Occipital lobe (tissue), 3 donors: ENCODE measurements at places on chromosomes 6 and 20. TPM values are rescaled to one million over a fixed set of nuclear protein-coding genes. Genes with fewer than 3 reads are reported as not detected.
A peak's percentile ranks its signal among the peaks of the same experiment; 100 is the strongest.

GRCh38 chr6:79571030-79571367, 33.8 kb upstream of the LCA5 start:
- no peak for DNase-seq

SIRPB2 gene
- total RNA-seq, result 0.62 TPM

GRCh38 chr6:17865798-17866725, 121.4 kb downstream of the KIF13A start:
- DNase-seq, result peak; percentile 62

DNA sequence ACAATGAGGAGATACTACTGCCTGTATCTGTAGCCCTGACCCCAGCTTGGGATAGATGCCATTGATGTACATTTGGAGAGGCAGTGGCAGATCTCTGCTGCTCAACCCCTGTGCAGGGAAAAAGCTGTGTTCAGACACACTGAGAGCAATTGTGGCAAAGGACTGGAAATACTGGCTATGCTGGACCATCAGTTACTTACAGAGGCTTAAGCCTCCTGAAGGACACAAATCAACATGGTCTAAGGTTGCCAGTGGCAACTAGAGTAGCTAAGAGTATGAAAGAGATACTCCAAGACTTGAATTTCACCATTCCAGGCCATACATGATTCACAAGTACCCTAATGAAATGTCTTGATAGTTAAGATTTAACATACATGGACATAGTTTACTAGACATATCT, 32.4 kb upstream of the ENPP4 start:
- DNase-seq, result no peak

DNA sequence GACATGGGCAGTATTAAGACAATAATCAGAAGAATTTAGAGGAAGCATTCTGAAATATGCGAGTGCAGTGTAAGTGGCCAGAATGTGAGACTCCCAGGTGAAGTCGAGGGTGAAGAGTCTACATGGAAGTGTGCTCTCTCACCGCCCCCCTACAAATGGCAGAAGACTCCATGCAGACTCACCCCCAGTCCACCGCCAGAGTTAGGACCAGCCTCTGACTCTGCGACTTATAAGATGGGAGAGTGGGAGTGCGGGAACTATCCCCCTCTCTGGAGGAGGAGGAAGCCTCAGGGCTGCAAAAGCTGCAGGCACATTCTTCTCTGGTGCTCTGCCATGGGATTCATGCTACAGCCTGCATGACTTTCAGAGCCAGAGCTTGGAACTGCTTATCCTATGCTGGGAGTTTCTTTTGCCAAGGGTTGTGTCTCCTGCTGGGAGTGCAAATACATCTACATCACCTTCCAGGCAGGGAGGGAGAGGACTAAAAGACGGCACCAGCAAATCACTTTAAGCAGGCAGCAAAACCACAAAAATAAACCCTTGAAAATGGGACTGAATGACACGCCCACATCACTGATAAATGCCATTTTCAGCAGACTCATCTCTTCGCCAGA, 206.7 kb upstream of the SULF2 start:
- no peak for DNase-seq

ADGRF5 gene
- 8.0 TPM for total RNA-seq

- no peak for DNase-seq
Observed at GRCh38 chr6:34084591-34085290, 61.1 kb downstream of the GRM4 start.

LPA gene
- 1.4 TPM for total RNA-seq

BPIFA1 gene
- total RNA-seq, result not detected

DNA sequence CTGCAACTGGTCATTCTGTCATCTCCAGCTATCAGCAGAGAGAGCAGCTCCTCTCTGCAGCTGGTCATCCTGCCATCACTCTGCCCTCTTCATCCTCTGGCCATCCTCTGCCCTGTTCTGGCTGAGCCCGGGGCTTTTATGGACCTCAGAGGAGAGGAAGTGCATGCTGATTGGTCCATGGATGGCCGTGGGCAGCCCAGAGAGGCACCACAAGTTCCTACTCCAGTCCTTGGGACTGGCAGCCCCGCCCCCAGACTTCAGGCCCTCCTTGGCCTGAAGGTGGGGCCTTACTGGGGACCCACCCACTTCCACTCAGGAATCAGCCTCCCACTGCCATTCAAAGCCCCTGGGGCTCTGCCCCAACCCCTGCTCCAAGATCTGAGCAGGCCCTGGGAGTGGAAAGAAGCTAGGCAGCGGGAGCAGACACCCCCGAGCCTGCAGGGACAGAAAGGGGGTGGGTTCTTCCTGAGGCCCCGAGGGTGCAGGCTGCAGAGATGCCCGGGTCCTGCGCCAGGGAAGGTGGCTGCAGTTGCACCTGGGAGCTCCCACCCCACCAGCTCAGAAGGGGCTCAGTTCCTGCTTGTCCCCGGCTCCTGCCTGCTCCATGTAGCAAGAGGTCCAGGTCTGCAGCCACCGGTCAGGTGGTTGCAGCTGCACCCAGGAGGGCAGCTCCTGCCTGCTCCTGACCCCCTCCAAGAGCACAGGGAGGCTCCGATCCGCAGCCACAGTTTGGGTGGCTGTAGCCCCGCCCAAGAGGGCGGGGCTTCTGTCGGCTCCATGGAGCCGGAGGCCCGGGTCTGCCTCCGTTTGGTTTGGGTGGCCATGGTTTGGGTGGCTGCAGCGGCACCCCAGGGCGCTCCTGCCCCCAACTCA, 34.1 kb upstream of the HMGA1 start:
- no peak for DNase-seq

EPM2A gene
- total RNA-seq, result 18.6 TPM

DNA sequence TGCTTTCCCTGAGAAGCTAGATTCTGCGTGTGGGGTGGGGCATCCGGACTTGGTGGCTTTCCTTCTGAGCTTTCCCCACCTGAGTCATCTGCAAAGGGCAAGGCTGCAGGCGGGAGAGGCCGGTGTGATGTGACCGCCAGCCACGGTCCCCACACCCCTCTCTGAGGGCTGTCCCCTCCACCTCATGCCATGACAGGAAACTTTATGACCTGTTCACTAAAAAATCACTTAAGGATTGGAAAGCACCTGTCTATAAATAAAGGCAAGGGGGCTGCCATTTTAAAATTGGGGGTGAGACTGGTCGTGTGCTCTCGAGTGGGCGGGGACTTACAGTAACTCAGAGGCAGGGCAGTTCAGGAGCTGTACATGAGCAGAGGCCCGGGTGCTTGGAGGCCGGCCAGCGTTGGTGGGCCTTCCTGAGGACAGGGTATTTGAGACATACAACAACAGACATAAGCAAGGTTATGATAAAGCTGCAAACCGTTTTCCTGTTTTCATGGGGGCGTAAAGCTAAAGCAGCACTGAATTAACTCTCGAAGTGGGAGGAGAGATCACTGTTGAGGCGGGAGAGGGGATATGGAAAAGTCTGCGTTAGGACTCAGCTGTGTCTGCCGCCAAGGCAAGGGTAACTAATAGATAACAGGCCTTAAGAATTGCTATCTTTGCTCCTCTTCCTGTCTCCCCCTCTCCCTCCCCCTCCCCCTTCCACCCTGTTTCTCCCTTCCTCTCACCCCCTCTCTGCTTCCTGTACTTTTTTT, 16.1 kb upstream of the SERPINB1 start:
- no peak for DNase-seq

DNA sequence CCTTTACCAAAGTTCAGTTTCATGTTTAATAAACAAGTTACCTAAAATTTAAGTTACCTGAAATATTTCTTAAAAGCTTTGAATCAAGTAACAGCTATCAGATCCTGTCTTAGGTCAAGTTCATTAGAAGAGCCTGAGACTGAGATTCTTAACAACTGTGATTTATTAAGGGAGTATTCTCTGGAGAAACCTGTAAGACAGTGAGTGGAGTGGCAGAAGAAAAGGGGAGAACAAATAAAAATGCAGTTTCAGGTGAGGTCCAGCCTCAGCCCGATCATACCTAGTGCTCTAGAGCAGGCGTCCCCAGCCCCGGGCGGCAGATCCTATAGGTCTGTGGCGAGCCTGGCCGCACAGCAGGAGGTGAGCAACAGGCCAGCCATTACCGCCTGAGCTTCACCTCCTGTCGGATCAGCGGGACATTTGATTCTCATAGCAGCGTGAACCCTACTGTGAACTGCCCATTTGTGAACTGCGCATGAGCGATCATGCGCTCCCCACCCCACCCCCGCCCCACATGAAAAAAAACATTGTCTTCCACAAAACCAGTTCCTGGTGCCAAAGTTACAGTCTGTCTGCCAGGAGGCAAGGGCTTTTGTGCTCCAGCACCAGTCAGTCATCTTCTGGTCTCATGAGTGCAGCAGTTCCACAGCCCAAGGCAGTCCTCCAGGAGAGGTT, 59.2 kb upstream of the ADGRB3 start:
- peak; percentile 44 for DNase-seq

ULBP1 gene
- total RNA-seq, result 3.9 TPM

CD24 gene
- total RNA-seq, result 1,048 TPM

TPMT gene
- 7.8 TPM for total RNA-seq

TBX18 gene
- total RNA-seq, result 7.8 TPM

DNA sequence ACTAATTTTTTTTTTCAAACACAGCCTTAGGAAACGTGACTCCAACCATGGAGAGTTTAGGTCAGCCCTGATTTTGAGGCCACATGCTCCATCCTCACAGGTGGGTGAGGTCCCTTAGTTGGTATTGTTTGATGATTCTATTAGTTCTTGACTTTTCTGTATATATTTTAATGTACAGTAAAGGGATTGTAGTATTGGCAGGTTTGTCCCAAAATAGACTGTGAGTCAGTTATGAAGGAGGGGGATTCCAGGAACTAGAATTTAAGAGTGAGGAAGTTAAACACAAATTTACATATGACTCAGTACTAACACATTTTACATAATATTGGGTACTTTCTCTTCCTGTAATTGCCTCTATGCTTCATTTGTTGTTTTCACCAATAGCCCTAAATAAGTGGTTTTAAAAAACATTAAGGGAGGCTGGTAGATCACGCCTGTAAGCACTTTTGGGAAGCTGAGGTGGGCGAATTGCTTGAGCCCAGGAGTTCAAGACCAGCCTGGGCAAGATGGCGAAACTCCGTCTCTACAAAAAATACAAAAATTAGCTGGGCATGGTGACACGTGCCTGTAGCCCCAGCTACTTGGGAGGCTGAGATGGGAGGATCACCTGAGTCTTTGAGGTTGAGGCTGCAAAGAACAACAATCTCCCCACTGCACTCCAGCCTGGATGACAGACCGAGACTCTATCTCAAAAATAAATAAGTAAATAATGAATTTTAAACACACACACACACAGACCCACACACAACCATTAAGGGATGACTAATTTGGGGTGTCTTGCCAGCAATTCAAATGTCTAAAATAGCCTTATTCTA, 81.8 kb downstream of the SGK1 start:
- no peak for DNase-seq

OXT gene
- not detected for total RNA-seq

DNA sequence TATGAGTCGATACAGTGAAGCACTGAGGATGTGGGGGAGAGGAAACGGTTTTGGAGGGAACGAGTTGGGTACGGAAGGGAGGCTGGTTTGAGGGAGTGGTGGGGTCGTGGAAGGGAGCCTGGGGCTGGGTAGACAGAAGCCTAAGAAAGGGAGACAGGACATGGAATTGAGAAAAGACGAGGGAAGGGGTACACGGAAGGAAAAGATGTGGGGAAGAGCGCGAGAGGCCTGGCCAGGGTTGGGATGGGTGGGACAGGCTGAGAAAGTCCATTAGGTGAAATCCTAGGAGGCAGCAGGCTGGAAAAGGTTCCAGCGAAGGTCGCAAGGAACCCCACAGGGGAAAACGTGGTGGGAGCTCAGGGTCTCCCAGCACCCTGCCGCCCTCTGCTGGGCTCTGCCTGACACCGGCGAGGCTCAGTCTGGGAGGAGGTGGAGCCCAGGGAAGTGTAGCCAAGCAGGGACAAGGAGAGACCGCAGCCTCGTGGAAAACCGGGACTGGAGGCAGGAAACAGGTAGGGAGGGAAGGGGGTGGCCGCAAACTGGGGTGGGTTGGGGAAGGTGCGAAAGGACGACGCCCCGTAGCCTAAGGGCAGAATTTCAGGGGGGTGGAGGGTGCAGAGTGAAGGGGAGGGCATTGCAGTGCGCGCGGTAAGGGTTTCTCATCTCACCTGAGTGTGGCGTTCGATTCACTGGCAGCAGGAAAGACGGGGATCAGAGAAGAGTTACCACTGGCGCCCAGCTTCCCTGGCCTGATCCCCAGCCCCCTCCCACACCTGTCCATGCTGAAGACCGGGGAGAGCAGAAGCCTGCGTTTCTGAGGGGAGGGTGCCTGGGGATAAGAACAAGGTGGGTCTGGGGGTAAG, 4.3 kb downstream of the GABBR1 start:
- DNase-seq, result peak; percentile 63

DNA sequence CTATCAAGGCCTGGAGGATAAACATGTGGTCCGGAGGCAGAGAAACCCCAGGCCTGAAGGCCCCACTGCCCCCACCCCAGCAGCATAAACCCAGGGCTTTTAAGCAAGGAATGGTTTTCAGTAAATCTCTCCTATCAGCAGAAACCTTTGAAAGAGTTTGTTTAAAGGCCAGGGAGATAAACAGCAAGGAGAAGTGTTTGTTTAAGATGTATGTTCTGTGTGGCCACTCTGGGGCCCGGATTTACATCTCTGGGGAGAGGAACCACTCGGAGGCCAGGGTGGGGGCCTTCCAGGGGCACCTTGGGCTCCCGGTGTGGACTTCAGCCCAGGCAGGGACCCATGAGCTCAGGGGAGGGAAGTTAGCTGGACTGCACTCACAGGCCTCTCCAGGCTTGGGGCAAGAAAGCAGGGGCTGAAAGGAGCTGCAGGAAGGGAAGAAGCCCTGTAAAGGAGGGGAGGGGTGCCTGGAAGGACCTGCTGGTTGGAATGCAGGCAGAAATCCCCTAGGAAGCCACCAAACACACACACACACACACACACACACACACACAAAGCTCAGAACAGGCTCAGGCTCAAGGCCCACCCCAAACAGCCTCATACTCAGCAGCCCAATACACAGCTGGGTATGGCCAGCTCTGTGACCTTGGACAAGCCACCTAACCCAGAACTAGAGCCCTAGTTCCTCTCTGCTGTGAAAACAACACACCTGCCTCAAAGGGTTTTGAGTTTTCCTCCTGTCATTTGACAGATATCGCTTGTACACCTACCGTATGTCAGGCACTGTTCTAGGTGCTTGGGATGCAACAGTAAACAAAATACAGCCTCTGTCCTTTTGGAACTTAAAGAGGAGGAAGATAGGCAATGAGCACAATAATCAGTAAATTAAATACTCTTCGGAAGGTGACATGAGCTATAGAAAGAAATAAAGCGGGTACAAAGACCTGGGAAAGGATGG, 26.2 kb upstream of the FOXP4 start:
- no peak for DNase-seq

CLDN20 gene
- total RNA-seq, result not detected

SEMG2 gene
- total RNA-seq, result not detected

GRCh38 chr6:122075084-122075838, 324.2 kb upstream of the HSF2 start:
- no peak for DNase-seq

DNA sequence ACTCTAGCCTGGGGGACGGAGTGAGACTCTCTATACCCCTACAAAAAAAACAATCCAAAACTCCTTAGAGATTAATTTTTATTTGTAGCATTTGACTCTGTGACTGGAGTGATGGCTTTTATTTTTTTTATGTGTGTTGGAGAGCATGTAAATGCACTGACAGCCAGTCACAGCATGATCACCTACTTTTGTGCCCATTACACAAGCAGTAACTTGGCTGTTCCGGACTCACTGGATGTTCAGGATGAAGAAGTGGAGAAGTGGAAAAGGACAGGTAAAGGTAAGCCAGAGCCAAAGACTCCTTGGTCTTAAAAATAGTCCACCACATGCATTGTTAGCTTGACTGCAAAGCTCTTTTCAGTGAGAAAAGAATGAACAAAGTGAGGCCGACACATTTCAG, 222.6 kb downstream of the FOXC1 start:
- no peak for DNase-seq
